ENCODE measurements at places on chromosomes 6 and 20. TPM values are rescaled to one million over a fixed set of nuclear protein-coding genes. Genes with fewer than 3 reads are reported as not detected.

GRCh38 chr6:163720005-163720404 lies 305.5 kb downstream of the QKI start:
- no peak for DNase-seq

- no peak for DNase-seq
Measured at GRCh38 chr6:150865043-150865405, 478 bp upstream of the MTHFD1L start.

DNA sequence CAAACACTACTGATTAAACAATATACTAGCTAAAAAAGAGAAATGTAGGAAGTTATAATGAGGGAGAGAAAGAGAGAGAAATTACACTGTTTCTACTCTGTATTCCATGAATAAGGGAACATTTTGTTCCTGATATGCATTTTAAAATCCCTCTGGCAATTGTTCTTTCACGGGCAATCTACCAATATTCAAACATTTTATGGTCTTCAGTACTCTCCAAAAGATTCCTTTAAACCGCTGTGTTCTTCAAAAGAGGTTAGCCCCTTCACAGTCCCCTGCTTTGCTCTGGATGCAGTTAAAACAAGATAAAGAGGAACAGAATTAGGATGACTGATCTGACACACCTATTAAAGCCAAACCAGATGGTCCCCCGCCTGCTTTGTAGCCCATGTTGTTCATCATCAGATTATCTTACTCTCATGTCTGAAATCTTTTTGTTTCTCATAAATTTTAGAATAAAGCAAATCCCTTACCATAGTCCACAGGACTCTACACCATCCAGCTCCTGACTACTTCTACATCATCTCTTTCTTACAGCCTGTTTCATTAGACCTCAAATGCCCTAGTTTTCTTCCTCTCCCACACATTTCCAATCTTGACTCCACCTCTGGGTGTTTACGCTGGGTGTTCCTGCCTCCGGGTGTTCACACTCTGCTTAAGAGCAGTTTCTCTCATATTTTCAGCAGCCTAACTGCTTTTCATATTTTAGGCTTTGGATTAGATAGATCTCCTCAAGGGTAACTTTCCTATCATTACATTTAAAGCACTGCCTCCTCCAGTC lies 399.7 kb downstream of the COL12A1 start:
- DNase-seq, result no peak

DNA sequence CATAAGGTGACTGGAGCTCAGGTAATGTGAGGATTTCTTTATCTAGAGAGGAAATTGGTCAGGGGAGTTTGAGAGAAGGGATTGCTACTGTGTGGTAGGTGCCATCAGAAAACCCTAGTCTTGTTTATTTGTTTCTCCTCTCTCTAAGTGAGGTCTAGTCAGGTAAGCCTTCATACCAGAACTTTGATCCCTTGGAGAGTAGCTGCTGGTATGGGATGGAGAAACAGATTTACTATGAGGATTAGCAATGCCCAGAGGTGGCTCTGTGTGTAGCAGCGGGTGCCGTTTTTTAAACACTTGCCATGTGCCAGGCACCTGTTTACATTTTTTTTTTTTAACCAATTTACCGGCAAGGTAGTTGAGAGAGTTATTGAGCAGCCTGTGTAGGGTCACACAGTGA lies 19.5 kb downstream of the CMTR1 start:
- no peak for DNase-seq

C20orf141 gene
- total RNA-seq, result not detected

- DNase-seq, result no peak
Measured at GRCh38 chr6:132893772-132894490, 79.6 kb downstream of the RPS12 start.

DNA sequence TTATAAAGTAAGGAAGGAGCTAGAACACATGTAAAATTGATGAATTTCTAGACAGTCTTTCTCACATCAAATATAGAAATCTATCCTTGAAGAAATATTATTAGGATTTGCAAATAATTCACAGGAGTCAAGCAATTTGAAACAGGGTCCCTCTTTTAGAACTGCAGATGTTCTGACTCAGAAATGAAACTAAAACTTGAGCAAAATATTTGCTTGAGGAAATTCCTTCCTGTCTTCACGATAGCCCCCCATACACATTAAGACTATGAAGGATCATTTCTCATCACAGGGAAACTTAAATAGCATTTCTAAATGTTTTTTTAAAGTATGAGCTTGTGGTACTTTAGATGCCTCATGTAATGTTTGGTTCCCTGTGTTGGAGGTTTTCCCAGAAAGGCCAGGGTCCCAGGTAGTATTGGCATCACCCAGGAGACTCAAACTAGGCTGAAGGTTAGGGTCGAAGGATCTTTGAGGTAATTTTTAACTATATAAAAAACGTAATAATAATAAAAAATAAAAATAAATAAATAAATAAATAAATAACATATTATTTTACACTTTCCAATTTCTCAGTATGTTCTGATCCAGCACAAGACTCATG lies 144.0 kb upstream of the TBX18 start:
- DNase-seq, result no peak

VWA7 gene
- total RNA-seq, result not detected
